ENCODE measurements at places on chromosomes 13 and 19.

DNA sequence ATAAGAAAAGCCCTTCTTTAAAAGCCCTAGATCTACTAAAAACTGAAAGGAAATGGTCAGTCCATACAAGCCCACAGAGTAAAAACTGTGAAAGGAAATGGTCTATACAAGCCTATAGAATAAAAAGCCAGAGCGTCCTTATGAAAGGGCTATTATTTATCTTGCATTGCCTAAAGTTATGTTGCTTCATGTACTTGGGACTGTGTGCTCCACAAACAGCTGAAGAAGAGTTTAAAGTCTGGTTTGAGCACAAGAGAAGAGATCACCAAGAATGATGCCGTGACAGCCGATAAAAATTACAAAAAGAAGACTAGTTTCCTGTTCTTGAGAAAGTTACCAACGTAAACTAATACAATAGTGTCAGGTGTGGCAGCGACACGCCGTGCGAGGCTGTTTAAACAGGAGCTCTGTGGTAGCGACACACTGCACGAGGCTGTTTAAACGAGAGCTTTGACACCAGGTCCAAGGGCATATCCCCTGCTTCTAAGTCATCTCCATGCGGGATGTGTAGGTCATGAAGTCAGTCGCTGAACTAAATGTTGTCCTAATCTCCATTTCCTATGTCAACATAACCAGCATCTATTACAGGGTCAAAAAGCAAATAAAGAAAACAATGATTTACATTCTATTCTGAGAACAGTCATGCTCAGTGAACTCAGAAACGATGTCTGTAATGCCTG is 24.9 kb downstream of the PCID2 start:
- DNase-seq = no peak

GRCh38 chr13:75400775-75401174 is 81.2 kb downstream of the TBC1D4 start:
- DNase-seq = no peak

DNA sequence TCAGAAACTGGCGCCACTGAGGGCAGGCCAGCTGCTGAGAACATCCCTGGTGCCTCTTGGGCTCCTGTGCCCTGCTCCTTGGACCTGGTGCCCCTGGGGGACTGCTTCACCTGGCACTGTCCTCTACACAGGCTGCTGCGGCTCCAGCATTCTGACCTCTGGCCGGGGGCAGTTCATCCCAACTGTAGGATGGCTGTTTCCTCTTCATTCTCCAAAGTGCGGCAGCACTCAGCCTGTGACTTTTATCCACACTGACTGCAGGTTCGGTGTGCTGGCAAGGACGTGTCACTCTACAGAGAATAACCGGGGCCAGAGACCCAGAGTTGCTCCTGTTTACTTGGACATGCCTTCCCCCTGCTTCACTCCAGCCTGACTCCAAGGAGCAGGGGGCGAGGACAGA is 7.6 kb upstream of the ANKRD10 start:
- no peak for DNase-seq

DNA sequence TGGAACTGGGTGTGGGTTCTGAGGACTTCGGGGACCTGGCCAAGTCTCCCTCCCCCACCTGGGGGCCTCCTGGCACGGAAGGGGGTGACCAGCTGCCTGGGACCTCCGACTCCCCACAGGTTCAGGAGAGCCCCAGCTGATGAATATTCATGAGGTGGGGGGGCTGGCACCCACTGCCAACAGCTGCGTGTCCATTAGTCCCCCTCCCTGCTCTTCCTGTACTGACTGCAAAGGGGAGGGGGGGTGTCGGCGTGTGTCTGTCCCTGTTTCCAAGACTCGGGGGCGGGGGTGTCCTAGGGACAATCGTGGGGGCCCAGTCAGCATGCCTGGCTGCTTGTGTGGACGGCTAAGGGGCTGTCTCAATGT is 10.6 kb upstream of the NFIX start:
- DNase-seq = no peak

DNA sequence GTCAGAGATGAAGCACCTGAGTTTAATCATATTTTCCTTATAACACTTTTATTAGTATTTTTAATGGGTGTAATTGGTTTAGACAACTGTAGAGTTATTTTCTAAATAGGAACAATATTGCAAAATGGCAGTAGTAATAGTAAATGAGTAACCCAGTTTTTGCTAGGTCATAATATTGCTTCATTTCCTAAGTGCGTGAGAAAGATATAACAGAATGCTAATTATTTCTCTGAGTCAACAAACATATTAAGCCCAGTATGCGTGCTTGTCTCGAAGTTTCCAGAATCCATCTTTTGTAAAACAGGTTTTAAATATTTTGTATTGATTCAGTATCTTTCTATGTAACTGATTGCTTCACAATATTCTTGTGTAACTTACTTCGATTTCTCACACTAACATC is 315.3 kb downstream of the MYO16 start:
- DNase-seq = no peak
